Inflammatory macrophage treated with lipopolysaccharide for 4 hours (primary cell): ENCODE measurements at places on chromosomes 11 and 22.

DNA sequence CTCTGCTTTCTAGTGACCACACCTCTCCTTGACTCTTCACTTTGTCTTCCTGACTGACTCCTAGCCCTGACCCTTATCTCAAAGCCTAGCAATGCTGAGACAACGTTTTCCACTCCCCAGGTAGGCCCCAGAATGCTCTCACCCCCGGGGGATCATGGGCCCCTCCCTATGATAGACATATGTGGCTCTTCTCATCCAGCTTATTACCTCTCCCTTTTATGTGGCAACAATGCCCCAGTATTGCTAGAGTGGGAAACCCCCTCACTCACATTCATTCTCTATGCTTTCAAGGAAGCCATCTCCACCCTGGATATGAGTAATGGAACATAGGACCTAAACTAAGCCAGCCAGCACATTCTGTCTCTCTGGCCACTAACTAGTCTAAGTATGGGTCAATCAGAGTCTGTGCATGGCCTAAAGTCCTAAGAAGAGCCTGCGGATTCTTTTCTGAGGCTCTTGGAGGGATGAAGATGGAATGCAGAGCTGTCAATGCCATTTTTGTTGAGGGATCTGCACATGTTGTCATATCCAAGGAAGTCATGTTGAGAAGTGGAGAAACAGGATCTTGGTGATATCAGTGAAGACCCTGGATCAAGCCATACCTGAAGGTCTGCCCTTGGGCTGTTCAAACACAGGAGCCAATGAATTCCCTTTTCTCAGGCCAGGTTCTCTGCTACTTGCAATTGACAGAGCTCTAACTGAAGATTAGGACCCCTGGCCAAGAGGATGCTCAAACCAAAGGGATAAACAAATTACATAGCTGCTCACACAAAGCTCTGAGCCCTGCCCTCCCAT is 79.8 kb upstream of the GRK3 start:
- DNase-seq = no peak

- peak; percentile 63 for DNase-seq
These were observed 103.9 kb downstream of the GGTLC2 start for GRCh38 chr22:22748297-22748743.

DNA sequence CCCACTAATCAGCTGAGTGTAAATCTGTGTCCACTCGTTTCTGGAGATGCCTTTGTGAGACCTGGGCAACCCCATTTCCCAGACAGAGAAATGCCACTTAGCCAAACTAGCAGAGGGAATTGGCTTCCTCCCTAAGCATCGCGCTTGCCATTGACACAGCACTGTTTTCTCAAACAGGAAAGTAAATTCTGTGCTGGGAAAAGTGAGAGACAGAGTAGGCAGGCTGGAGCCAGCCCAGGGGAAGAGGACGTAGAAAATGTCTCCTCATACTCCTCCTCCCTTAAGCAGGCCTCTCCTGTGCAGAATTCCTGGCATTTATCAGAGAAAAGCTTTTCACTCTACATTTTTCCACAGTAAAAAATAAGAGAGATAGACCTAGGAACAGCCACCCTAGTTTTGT is 99.1 kb upstream of the AMOTL1 start:
- no peak for DNase-seq

DNA sequence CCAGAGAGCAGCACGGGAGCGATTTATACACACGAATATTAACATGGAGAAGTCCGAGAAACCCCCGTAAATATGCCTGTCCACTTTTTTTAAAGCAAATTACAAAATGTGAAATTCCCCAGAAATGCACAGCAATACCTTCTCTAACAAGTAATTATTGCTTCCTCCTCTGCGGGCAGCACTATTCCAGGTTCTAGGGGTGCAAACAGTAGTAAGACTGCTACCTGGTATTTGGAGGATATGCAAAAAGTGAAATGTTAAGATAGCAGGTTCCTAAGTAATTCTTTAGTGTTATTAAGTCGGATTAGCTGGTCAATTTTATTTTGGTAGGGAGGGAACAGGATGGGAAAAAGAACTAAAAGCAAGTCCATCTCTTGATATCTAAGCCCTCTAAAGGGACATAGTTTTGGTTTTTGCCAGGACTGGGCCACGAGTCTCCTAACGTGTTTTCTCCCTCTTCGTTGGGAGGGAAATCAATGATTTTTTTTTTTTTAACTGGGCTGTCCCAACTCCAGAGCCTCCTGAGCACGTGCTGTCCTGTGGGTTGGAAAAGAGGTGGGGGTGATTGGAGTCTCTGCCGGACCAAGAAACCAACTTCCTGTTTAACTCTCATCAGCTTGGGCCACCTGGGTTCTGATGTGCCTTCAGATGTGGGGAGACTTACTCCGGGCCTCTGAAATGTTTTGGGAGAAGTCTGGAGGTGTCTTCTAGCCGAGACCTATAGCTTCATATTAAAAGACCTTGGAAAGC is 1.7 kb upstream of the XBP1 start:
- DNase-seq = peak; percentile 24

DNA sequence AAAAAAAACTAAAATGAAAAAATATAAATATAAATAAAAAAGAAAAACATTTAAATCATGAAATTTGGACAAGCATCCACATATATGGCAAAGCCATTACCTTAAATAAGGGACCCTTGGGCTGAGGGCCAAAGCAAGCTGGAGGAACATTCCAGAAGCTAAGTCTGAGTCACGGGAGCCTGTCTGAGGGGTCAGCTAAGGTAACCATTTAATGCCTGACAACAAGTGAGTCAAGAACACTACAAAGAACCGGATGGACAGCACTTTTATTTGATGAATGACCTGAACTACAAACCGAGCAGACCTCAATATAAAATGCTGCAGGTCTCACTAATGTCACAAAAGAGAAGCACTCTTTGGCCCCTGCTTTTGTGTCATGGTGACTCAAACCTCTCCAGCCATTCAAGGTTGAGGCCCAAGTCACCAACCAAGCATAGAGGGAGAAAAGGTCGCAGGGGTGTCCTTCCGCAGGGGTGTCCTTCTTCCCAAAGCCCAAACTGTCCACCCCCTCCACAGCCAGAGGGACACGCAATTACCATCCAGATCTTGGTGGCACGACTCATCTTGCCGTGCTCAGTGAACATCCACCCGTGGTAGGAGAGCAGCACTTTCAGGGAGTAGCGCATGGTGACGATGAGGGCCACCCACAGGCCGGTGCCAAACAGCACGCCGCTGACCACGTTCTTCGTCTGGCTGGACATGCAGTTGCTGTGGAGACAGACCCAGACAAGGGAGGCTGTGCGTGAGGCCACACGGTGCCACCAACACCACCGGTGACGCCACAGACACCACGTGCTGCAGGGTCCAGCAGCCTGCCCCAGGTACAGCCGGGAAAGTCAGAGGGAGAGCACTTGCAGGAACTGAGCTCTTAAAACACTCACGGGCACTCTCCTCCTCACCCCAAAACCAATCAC is 34.5 kb downstream of the CPT1A start:
- DNase-seq = no peak

DNA sequence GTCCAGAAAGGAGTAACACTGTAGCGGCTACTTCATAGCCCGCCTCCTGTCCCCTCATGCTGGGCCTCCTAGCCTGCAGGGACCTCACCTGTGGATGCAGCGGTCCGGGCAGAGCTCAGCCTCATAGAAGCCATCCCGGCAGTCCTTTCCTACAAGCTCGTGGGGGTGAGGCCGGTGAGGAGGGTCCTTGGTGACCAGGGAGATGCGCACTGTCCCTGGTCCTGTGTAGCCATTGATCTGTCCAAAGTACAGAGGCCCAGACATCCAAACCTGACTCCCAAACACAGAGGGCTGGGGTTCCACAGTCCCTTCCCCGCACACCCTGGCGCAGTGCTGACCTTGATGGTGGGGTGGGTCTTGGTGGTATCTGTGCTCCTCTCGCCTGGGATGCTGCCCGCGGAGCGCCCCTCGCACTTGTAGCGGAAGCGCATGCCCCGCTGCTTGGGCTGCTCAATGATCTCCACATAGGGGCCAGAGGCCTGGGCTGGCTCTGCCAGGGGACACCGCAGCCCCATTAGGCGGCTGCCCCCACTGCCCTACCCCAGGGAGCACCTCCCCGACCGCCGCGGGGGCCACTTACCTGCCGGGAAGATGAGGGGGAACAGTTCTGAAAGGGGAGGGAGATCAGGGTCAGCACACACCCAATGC is 993 bp downstream of the RELA start:
- no peak for DNase-seq

GRCh38 chr11:114179234-114179941 is 116.8 kb upstream of the NNMT start:
- no peak for DNase-seq

DNA sequence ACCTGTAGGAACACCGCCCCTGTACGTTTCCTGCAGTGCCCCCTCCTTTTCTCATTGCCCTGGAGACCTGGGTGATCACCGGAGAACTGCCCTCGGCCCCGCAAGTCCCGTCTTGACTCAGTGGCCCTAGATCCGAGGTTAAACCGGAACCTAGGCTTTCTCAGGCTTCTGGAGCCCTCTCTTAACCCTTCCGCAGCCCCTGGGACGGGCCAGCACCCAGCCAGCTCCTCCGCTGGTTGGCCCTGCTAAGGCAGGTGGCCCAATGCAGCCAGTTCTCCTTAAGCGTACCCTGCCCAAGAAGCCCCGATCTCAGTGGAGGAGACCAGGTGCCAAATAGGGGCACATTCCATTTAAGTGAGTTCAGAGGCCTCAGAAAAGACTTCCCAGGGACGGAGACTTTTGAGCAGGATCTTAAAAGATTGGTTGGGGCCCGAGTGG is 776 bp downstream of the NLRX1 start:
- peak; percentile 49 for DNase-seq

DNA sequence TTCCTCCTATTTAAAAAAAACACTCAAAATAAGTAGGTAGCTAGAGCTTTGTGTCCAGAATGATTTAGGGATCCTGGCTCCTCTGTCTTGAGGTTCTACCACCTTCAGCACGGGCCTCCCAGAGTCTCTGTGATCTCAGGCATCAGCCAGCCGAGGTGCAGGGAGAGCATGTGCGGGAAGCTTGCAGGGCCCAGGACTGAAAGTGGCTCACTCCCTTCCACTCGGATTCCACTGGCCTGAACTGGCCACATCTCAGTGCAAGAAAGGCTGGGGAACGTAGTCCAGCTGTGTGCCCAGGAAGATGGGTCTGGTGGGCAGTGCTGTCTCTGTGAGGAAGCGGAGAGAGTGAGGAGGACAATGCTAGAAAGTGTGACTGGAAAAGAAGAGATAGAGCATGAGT is 68.3 kb upstream of the MYOD1 start:
- DNase-seq = no peak

DNA sequence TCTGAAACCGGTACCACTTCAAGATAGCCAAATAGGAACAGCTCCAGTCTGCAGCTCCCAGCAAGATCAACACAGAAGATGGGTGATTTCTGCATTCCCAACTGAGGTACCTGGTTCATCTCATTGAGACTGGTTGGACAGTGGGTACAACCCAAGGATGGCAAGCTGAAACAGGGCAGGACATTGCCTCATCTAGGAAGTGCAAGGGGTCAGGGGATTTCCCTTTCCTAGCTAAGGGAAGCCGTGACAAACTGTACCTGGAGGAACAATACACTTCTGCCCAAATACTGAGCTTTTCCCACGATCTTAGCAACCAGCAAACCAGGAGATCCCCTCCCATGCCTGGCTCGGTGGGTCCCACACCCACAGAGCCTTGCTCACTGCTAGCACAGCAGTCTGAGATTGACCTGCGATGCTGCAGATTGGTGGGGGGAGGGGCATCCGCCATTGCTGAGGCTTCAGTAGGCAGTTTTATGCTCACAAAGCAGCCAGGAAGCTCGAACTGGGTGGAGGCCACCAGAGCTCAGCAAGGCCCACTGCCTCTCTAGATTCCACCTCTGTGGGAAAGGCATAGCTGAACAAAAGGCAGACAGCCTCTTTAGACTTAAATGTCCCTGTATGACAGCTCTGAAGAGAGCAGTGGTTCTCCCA is 59.9 kb upstream of the C11orf58 start:
- DNase-seq = no peak

DNA sequence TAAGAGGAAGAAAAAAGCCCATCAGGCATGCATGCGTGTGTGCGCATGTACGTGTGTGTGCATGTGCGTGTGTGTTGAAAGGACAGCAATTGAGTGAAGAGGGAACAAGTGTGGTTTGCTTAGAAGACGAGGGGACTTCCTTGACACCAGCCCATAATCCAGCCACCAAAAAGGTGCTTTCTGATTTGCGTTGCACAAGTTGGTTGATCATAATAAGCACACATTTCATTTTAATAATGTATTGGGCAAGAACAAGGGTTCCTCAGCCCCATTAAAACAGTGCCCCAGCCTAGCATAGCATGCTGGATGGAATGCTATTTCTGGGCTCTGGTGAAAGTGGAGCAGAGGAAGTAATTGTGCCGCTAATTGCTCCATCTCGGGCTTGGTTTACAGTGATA is 493.2 kb downstream of the MIAT start:
- DNase-seq = peak; percentile 50

GRCh38 chr11:101759771-101760450 is 154.9 kb upstream of the CEP126 start:
- DNase-seq = no peak

DNA sequence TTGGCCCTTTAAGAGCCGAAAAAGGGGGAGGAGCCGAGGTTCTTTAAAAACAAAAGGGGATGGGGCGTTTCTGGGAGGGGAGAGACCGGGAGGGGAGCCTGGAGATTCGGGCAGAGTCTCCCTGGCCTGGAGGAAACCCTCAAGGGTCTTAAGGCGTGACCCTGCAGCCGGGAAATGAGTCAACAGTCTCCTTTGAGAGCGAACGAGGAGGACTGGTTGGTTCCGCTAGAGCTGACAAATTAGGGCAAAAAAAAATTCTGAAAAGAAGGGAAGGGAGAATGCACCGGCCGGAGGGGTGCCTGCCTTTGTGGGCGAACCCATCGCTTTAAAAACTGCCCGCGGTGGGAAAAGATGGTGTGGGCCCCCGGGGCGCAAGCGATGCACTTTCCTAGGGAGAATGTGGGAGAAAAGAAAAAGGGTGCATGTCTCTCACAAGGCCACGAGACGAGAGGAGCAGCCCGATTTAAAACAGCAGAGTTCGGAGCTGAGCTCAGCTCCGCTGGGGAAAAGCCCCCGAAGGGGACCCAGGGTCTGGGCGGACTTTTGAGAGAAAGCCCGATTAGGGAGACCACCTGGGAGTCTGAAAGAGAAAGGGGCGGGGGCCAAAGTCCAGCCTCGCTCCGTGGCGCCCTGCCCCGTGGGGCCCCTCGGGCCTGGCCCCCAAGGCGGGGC is 874 bp downstream of the ZFTA start:
- DNase-seq = peak; percentile 41

GRCh38 chr11:64334764-64335735 is 5.0 kb upstream of the CCDC88B start:
- DNase-seq = peak; percentile 87

GRCh38 chr11:1073261-1073724 is 1.4 kb upstream of the MUC2 start:
- peak; percentile 78 for DNase-seq
